Endothelial cell (in vitro differentiated cells): ENCODE measurements at places on chromosomes 7 and 10.

DNA sequence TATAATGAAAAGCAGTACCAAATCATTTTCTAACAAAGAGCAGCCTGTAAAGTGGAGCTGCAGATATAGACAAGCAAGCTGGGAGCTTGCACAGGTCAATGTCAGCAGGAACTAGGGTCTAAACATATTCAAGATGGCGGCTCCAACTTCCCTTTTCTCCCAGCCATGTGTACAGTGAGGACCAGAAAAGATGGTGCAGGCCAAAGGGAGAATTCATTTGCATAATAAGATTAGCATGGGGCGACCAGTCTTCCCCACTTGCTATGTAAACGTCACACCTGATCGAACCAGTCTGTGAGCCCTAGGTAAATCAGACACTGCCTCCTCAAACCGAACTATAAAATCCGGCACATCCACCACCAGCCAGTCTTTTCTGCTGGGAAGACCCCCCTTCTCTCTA is 4.4 kb upstream of the RAPGEF5 start:
- H3K4me1 ChIP-seq, result peaks cover 4% of the 10 kb centered on the region
- H3K27me3 ChIP-seq, result peaks cover 4% of the 10 kb centered on the region
- peaks cover 4% of the 10 kb centered on the region for H3K36me3 ChIP-seq
- no peak overlapping the region for H3K4me3 ChIP-seq

DNA sequence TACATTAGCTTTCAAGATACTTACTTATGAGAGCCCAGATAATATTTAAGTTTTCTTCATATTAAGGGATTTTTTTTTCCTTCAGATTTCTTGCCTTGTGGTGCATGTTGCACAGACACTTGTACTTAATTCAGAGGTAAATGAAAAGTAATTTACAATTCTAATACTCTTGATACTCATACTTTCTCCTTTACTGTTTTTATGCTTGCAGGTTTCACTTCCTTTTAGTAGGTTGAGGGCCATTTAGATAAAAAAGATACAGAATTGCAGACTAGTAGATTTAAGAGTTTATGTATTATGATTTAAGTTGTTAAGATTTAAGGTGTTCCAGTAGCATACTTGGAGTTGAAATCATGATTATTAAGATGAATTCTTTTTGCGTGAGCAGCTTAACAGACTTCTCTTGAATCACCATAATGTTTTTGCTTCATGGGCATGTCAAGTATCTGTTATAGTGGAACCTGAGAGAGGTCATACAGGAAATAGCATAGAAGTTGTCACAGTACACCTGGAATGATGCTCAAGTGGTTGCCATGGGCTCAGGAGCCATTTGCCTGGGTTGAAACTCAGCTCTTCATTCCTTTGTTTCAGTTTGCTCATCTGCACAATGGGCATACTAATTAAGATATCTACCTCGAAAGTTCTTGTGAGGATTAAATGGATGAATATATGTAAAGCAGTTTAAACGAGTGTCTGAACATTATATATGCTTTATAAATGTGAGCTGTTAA is 174.8 kb upstream of the PRPS1L1 start:
- no peaks in the 10 kb centered on the region for H3K4me1 ChIP-seq
- no peak for DNase-seq
- H3K27me3 ChIP-seq, result peaks cover 1% of the 10 kb centered on the region
- H3K4me3 ChIP-seq, result no peak overlapping the region
- H3K27ac ChIP-seq, result no peak overlapping the region

GRCh38 chr10:98397089-98397600 is 17.8 kb downstream of the PYROXD2 start:
- H3K4me3 ChIP-seq, result no peak overlapping the region
- H3K4me1 ChIP-seq, result peaks cover 3% of the 10 kb centered on the region
- H3K27ac ChIP-seq, result no peak overlapping the region
- no peaks in the 10 kb centered on the region for H3K36me3 ChIP-seq
- no peak for DNase-seq

GRCh38 chr10:1163831-1164230 is 107.6 kb downstream of the WDR37 start:
- no peak overlapping the region for H3K4me3 ChIP-seq
- no peaks in the 10 kb centered on the region for H3K4me1 ChIP-seq
- peaks cover 10% of the 10 kb centered on the region for H3K27me3 ChIP-seq

- peaks cover 44% of the 10 kb centered on the region for H3K36me3 ChIP-seq
- peaks cover 35% of the 10 kb centered on the region for H3K4me1 ChIP-seq
- H3K27ac ChIP-seq, result no peak overlapping the region
- DNase-seq, result no peak
- no peak overlapping the region for H3K4me3 ChIP-seq
Observed at GRCh38 chr7:2734751-2735571, 47.0 kb downstream of the AMZ1 start.

- DNase-seq, result no peak
- no peaks in the 10 kb centered on the region for H3K27me3 ChIP-seq
- peaks cover 8% of the 10 kb centered on the region for H3K36me3 ChIP-seq
- H3K4me1 ChIP-seq, result peaks cover 3% of the 10 kb centered on the region
- no peak overlapping the region for H3K27ac ChIP-seq
Observed at GRCh38 chr7:37032258-37032601, 307.9 kb upstream of the AOAH start.
